ENCODE measurements at places on chromosomes 2 and 18.

DNA sequence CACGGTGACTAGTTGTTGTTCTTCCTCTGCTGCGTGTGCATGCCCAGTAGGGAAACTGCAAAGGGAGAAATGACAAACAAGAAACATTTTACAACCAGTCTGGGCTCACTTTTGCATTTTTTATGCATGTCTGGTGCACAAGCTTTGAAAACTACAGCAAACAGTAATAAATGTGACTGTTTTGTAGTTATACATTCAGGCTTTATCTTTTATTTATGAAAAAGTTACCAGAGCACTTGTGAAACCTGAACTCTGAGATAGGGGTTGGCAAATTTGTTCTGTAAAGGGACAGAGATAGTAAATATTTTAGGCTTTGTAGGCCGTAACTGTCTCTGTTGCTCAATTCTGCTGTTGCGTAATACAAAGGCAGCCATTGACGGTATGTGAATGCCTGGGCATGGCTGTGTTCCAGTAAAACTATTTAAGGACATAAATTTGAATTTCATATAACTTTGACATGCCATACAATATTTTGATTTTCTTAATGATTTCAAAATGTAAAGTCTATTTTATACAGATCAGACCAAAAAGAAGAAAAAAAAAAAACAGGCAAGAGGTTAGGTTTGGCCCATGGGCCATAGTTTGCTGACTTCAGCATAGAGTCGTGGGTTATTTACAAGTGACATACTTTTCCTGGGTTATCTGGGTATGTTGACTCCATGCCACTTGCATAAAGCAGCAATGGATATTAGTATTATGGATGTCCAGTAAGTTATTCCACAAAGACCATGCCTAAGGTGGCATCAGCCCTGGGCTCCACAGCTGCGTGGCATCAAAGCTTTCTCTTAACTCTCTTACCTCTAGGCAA lies 53.6 kb upstream of the EML6 start:
- no peak for DNase-seq

DNA sequence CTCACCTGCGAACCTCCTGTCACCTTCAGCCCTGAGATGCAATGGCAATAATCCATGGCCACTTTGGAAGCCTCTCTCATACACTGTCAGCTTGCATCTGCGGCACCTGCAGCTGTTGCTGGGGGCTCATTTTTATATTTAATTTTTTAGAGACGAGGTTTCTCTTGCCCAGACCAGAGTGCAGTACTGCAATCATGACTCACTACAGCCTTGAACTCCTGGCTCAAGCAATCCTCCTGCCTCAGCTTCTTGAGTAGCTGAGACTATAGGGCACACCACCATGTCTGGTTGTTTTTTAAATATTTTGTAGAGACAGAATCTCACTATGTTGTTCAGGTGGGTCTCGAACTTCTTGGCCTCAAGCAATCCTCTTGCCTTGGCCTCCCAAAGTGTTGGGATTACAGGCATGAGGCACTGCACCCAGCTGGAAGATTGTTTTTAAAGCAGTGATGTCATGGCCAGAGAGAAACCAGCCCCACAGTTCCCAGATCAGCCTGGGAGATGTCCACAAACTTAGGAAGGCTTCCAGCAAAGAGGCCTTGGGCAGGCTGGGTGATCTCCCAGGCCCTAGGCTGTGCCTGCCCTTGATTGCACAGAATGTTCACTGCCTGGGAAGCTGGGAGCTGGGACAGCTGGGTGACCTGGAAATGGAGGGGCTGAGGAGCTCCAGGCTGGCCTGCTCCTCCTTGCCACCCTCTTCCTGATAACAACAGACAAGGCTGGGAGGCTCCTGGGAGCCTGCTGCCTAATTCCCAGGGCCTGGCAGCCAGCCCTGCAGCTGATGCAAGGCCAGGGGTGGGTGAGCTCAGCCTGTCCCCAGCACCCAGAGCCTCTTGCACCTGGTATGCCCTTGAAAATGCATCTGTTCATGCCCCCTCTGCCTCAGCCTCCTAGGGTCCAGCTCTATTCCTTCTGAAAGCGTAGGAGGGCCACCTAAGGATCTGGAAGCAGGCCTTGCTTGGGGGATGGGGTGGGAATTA lies 27.1 kb downstream of the SH2D6 start:
- DNase-seq: no peak

DNA sequence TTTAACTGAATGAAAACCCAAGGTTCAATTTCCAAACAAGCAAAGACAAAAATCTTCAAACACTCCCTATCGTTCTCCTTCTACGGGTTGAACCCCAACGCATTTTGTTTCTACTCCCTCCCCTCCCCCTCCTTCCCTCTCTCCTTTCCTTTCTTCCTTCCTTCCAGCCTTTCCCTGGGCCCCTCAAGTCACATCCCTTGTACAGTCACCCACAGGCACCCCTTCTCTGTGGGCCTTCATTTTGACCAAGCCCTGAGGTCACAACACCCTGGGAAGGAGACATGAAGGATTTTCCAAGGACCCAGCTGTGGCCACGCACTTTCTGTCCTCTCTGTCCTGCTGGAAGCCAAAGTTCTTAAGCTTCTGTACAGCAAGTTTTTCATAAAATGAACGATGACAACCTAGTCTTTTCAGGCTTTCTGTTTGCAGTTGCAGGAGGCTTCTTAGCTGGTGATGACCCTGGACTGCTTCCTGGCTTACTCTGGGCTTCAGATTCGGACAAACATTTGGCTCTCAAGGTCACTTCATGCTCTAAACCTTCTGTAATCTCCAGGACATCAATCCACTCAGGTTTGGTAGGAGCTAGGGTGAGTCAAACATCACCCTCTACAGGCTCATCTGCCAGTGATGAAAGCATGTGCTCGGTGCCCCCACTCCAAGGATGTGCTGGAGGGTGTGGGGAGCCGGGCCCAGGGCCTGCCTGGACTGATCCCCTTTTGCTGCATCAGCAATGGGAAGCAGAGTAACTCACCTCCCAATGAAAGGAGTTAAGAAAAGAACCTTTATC lies 25.5 kb downstream of the TMEM247 start:
- no peak for DNase-seq

DNA sequence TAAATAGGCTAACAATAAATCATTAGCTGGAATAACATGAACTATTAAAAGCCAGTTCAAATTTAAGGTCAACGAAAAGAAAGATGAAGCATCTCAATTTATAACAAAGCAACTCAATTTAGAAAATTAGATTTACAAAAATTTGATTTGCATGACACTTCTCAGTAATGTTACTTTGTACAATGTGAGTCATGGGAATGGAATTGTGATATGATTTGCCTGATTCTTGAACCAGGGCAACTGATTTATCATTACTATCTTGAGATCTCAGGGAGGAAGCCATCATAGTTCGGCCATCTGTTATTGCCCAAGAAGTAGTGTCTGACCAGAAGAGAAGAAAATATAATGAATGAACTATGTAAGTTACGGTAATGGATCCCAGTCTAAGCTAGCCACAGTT lies 193.1 kb downstream of the RIT2 start:
- no peak for DNase-seq

DNA sequence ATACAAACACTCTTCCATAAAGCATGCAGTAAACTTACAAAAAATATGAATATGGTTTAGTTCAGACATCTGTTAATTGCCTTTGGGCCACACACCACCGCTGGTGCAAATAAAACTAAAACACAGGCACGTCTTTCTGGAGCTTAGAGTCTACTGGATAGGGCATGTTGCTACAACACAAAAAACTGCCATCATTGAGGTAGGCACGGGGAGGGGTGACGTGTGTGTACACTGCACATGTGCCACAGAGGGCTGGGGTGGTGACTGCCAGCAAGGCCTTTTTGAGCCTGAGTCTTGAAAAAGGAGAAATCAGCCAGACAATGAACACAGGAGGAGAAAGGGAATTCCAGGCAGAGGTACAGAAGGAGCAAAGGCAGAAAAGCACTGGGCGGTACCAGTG lies 5.1 kb downstream of the SERPINE2 start:
- no peak for DNase-seq

- DNase-seq: no peak
Measured at GRCh38 chr2:1593371-1594122, 150.8 kb downstream of the PXDN start.

DNA sequence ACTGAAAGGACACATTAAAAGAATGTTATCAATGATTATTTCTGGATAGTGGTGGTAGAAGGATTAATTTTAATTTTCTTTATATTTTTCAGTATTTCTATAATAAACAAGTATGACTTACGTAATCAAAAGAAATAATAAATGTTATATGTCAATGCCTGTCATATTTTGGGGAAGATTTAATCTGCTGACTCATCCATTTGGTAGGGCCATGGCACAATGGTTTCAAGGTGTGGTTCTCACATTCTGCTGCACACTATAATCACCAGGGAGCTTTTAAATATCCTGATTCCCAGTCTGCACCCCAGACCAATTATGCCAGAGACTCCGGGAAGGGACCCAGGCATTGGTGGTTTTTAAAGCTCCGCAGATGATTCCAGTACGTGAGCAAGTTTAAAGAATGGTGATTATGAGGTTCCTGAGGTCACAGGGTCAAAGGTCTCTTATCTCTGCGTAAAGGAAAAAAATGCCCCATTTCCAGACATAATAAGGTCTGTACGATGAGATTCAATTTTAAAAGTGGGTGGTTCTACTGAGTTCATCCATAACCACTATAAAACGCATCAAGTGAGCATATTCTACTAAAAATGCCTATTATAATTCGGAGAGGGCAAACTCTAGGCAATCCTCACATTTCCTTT lies 27.2 kb downstream of the WIPF1 start:
- DNase-seq: no peak

GRCh38 chr18:31497404-31497835 lies 557 bp upstream of the DSG2 start:
- DNase-seq: no peak

DNA sequence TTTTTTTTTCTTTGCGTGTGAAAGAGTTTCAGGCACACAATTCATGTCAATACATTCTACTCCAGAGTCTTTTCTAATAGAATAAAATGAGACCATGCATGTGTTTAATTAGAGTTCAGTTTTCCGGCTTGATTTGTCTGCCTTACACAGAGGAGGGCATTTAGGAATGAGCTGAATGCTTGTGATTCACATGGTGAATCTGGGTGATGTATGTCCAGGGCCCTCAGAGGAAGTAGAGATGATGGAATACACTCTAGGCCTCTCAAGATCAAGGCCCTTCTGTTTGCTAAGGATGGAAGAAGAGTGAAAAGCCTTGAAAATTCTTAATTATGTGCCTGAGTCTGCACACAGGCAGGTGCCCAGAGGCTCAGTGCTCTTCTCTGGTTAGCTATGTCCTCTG lies 71.0 kb upstream of the CYRIA start:
- no peak for DNase-seq

DNA sequence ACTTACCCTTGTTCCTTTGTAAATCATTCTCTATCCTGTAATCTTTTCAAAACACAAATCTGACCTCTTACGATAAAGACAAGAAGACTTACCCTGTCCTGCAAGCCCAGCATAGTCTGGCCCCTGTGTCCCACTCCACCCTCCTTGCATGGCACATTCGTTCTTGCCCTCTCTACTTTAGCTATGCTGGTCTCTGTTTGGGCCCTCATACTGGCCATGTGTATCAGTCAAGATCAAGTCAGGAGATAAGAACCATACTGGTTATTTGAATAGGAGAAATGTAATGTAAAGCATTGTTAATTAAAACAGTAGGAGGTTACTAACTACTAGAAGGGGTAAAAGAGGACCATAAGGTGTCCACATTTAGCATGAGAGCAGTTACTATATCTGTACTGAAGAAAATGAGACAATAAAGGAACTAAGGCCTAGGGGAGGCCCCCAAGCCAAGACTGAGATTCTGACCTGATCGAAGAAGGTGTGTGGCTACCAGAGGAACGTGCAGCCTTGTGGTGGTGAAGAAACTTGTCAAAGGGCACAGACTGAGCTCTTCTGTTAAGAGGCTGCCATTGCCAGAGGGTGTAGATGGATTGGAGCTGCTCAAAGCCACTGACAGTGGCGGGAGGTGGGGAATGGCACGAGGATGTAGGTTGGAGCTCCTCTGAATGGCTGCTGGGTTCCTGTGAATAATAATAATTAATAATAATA lies 80.8 kb downstream of the KCTD18 start:
- no peak for DNase-seq

DNA sequence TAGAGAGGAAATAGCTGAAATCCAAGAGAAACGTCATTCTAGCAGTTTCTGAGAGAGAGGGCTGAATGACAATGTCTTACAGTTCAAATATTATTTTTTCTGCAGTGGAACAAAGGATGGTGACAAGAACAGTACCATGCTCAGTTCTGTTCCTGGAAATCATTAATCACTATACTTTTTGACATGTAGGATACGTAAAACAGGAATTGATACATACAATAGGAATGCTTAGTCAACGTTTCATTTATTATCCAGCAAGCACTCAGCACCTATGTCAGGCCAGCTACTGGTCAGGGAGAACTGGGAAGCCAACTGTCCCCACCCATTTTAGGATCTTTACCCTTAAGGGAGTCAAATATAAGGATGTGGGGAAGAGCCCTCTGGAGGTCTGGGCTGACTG lies 114.7 kb downstream of the DHRS9 start:
- no peak for DNase-seq
